Activated effector memory CD4-positive, alpha-beta T cell treated with anti-CD3 and anti-CD28 coated beads, Interleukin-2, amount 50 U/mL, for 16 hours (primary cell): ENCODE measurements at places on chromosomes 1 and 21.

- DNase-seq = no peak
Observed at GRCh38 chr1:53276153-53276901, 38.0 kb upstream of the MAGOH start.

- DNase-seq = no peak
Observed at GRCh38 chr1:91596474-91596873, 95.8 kb downstream of the CDC7 start.

DNA sequence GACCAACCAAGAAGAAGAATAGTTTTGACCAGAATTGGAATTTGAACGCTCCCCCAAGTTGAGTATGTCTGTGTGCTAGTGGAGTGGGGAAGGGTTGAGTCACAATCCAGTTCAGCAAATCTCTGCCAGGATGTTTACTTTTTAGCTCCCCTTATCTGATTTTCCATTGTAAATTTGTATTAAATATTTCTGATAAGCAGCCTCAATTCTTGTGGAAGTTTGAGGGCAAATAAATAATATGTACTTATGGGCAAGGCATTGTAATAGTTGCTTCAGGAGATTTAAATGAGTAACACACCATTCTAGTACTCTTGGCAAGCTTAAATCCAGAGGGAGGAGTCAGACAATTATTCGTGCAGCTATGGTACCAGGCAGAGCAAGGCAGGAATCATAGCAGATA, 14.4 kb downstream of the CXADR start:
- no peak for DNase-seq

GRCh38 chr1:40362699-40363098, 10.8 kb upstream of the SMAP2 start:
- no peak for DNase-seq

DNA sequence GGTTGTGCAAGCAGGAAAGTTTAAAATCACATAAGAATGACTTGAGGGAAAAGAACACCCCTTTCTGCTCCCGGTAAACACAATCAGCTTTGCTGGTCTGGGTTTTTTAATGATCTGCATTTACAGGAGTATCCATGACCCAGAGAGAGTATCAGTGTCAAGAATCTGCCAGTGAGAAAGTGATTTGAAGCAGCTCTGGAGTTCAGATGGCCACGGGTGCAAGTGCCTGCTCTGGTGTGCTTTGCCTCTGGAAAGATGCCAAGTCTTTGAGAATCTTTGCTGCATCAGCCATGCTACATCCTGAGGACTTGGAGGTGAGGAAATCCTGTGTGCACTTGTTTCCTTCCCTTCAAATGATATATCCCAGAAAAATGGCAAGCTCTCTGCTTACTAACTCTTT, 18.6 kb upstream of the MYSM1 start:
- DNase-seq = no peak

- DNase-seq = no peak
Observed at GRCh38 chr1:12677565-12677964, 33.7 kb downstream of the AADACL4 start.

DNA sequence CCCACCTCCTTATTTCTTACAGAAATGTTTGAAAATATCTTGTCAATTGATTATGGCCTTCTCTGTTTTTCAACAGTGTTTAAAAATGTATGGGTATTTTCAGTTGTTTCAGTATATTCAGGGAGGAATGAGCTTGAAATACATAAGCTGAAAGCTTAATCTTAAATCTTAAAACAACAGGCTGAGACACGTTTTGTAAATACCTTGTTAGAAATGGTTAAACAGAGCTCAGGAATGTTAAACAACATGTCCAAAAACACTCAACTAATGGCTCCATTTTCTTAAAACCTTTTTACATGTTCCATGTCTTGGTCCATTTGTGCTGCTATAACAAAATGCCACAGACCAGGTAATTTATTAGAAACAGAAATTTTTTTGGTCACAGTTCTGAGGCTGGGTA, 953.8 kb upstream of the ADGRL2 start:
- no peak for DNase-seq

DNA sequence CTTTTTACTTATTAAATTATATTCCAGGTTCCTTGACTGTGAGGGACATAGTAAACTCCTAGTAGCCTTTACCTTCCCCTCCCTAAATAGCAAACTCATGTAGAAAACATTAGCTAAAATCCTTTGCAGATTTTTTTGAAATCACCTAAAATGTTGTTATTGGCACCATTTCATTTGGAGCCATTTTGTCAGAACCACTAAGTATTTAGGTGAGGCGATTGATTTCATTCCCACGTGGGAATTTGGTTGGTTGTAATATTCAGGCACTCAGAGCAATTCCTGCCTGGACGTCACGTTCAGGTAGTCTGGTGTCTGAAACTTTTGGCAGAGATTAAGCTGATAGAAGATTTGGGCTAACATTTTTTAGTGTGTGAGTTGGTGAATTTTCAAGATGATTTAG, 84.3 kb downstream of the CAMTA1 start:
- DNase-seq = no peak
